AG04450 (cell line): ENCODE measurements at places on chromosomes 5 and 9. TPM values are rescaled to one million over a fixed set of nuclear protein-coding genes. Genes with fewer than 3 reads are reported as not detected.

- DNase-seq: no peak
Observed at GRCh38 chr5:7068899-7069298, 327.0 kb upstream of the ADCY2 start.

DNA sequence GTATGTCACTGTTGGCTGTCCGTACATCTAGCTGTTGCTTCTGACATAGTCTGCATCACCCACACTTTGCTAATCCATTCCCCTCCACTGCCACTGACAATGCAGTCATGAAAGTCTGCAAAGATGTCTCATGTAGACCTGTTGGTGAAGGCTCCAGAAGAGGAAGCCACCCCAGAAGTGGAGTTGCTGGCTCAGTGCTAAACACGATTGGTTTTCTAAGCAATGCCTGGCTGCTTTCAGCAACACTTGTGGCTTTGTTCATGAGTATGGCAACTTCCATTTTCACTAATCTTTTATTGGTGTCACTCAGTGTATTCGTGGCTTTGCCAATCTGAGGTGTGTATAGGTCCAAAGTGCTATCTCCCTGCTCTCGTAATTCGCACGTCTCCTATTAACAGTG is 288.1 kb downstream of the GADD45G start:
- DNase-seq: no peak

- DNase-seq: no peak
Observed at GRCh38 chr5:116942622-116943021, 368.0 kb upstream of the SEMA6A start.

DNA sequence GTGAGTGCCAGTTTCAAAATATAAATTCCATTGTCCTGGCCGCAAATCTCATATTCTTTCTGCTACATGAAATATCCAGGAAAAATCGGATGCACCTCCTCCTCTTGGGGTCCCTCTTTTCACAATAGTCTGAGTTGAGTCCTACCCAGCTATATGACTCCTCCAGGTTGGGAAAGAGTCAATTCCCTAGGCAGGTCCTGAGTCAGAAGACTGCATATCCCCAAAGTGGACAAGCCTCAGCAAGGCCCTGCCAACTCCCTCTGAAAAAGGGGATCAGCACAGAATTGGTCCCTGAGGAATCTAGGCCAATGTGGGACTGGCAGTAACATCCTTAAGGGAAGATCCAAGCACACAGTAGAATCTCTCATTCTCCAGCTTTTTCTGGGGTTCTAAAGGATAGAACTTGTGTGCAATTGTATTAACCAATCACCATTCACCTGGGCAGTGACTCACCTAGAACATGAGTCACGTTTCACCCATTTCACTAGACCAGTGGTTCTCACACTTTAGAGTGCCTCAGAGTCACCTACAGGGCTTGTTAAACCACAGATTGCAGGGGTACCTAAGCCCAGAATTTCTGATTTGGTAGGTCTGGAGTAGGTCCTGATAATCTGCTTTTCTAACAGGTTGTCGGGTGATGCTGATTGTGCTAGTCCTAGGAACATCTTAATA is 44.7 kb upstream of the TMEM215 start:
- no peak for DNase-seq

- no peak for DNase-seq
Observed at GRCh38 chr5:57805170-57805569, 322.6 kb upstream of the ACTBL2 start.

- no peak for DNase-seq
Observed at GRCh38 chr5:172528440-172528839, 74.1 kb upstream of the SH3PXD2B start.

DNA sequence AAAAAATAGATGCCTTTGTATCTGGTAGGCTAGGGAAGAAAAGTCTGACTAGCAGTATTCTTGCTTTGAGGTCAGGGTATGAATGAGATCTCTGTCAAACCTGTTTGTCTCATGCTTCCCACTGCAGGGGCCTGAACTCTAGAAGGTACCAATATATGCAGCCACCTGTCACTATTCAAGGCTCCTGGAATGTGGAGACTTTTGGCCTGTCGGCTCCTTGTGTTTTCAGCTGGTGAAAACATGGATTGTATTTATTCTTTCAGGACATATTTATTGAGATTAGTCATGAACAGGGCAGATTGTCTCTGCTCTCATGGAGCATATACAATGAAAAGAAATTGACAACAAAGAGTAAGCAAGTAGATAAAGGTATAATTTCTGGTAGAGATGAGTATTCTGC is 255.8 kb downstream of the ARHGAP26 start:
- no peak for DNase-seq

DNA sequence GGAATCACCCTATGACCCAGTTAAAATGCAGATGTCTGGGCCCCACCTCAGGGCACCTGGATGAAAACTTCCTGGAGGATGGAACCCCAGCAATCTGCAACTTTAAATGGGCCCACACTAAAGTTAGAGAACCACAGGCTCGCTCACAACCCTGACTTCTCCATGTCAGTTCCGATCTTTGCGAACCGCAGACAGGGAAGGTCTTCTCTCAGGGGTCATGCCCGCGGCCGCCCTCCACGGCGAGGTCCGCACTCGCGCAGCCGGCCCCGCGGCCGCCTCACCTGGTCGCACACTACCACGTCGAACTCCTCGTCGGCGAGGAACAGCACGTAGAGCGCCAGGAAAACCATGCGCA is 499 bp downstream of the ALG2 start:
- no peak for DNase-seq

DNA sequence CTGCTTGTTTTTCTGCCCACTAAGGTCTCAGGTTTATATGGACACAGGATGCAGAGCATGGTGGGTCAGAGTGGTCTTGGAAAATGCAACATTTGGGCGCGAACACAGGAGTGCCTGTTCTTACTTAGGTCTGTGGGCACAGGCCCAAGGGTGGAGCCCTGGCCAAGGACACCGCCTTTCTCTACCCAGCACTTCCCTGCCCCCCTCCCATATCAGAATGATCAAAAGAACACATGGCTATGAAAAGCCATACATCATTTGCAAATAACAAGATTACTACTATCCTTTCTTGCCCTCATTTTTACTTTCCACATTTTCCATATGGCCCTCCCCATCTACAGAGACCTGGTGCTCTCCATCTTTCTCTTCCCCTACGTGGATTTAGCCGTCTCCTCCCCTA is 162.2 kb downstream of the ENC1 start:
- DNase-seq: no peak

DNA sequence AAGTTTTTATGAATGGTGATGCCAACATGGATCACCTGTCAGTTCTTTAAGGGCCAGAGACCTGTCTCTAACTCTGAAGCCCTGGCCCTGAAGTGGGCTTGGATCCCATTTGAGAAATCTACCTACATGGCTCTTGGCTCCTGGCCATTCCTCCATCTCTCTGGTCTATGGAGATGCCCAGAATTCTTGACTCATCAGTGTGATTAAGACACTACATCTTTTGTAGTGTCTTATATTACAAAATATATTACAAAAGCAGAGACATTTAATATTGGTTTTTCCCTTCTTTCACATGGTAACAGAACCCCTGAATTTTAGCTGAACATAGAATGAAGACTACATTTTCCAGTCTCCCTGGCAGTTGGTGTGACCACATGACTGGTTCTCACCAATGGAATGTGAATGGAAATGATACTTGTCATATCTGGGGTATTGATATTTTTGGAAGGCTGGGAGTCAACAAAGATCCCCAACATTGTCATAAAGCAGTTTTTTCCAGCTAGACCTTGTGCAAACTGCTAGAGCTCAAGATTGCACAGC is 198.3 kb downstream of the SREK1 start:
- DNase-seq: no peak

DNA sequence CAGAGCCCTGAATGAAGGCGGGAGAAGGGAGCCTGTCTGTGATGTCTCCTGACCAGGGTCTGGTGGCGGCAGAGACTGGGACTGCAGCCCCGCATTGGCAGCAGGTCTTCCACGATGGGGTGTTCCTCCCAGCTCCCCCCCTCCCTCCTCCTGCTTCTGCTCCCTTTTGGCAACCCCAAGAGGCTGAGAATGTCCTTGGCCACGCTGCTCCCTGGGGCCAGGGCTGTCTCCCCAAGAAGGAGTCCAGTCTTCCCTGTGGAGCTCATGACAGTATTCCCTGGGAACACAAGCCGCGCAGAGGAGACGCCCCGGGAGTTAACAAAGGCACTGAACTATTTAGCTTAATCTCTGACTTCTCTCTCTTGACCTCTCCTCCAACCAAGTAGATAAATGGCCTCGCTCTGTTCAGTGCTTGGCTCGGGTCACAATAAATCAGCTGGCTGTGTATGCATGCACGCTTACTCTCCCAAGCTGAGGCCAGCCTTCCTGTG is 84.0 kb upstream of the NEURL1B start:
- no peak for DNase-seq

- DNase-seq: no peak
Observed at GRCh38 chr5:6419340-6419852, 29.3 kb upstream of the UBE2QL1 start.

GRCh38 chr9:131503626-131504465 is 1.1 kb downstream of the POMT1 start:
- DNase-seq: no peak

DNA sequence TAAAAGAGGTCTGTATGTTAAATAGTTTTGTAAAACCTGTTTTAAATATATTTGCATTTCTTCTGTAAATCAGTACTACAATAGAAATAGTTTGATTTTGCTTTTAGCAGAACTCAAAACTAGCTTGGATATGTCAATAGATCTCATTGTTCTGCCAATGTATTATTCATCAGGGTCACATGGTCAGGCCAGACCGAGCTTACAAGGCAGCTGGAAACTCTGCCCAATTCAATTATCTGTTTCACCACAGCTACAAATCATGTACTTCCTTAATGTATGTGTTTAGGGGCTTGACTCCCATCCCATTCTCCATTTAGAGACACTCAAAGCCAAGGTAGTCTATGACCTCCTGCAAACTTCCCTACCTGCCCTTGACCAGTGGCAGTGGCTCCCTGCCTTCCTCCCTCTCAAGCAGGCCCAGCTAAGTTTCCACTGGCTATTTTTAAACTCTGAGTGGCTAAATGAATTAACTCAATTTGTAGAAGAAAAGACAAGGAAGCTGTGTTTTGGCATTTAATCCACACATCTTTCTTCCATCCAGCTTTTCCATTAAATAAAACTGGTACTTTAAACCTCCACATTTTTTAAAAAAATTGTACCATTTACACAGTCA is 46.4 kb upstream of the SELENOP start:
- DNase-seq: no peak

DNA sequence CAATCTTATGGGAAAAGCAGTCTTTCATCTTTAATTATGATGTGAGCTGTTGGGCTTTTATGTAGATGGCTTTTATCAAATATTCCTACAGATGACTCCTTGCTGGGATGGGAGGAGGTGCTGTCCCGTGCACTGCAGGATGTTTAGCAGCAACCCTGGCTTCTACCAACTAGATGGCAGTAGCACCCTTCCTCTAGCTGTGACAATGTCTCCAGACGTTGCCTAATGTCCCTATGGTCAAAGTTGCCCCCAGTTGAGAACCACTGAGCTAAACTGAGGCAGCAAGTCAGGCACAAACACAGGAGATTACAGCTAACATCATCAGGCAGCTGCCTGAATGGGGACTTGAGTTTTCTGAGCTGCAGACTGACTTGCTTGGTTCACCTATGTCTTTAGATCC is 401.9 kb upstream of the PDE4D start:
- no peak for DNase-seq

DNA sequence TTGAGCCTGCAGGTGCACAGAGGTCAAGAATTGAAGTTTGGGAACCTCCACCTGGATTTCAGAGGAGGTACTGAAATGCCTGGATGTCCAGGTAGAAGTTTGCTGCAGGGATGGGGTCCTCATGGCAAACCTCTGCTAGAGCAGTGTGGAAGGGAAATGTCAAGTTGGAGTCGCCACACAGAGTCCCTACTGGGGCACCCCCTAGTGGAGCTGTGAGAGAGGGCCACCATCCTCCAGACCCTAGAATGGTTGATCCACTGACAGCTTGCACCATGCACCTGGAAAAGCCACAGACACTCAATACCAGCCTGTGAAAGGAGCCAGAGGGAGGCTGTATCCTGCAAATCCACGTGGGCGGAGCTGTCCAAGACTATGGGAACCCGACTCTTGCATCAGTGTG is 78.0 kb downstream of the GABRA1 start:
- no peak for DNase-seq

- DNase-seq: no peak
Observed at GRCh38 chr5:72459913-72460312, 47.3 kb downstream of the ZNF366 start.

- DNase-seq: no peak
Observed at GRCh38 chr9:20984506-20984905, 46.9 kb downstream of the HACD4 start.

Gene CYSTM1
- 13.1 and 14.9 TPM in 2 replicates for polyA plus RNA-seq

Gene COMMD10
- 19.1 and 28.2 TPM in 2 replicates for polyA plus RNA-seq

Gene TSSK1B
- polyA plus RNA-seq: 0.10 TPM in 1 of 2 replicates, not detected in the other

Gene ADGRD2
- polyA plus RNA-seq: not detected in 2 replicates

Gene ALDH7A1
- polyA plus RNA-seq: 82.2 and 97.2 TPM in 2 replicates

Gene PCDHGB2
- 4.6 and 4.8 TPM in 2 replicates for polyA plus RNA-seq
